ENCODE measurements at places on chromosomes 6 and 20. TPM values are rescaled to one million over a fixed set of nuclear protein-coding genes. Genes with fewer than 3 reads are reported as not detected.

Gene RAB44
- not detected for total RNA-seq

Gene ERVFRD-1
- total RNA-seq = 0.29 TPM

Gene MRAP2
- 1.8 TPM for total RNA-seq

Gene HLA-DPA1
- total RNA-seq = not detected

Gene SEMG1
- not detected for total RNA-seq

All from Caco-2 (cell line).